ENCODE measurements at places on chromosomes 2 and 18.

DNA sequence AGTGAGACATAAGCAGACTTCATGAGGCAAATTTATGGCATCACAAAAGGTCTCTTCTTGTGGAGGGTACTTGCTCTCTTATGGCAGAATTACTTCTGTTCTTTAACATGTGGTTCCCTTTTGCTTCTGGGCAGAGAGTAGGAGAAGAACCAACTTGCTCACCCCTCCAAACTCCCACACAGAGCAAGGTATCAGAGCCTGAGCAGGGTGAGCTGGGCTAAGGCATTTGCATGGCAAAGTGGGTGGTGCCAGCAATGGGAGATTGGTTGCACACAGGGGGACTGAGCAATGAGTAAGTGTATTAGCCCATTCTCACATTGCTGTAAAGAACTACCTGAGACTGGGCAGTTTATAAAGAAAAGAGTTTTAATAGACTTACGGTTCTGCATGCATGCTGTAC, 64.2 kb upstream of the ITGB6 start:
- no peak for DNase-seq

DNA sequence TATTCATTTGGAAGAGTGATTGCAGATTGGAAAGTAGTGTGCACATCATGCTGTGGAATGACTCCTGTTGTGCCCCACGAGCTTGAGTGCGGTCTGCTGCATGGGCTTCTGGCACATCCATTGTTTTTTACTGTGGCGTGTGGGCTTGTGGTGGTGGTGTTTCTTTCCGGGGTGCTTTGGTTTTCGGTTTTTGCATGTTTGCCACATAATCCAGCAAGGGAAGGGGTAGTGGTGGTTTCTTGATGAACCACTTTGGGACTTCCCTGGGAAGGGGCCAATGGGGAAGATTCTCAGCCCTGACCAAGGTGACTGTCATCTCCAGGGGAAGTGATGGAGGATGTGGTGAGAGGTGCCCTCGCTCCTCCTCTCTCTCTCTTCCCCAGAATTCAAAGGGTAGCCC, 57.0 kb downstream of the COA5 start:
- DNase-seq, result no peak

GRCh38 chr2:173961346-173961705, 3.8 kb downstream of the SP3 start:
- no peak for DNase-seq

- no peak for DNase-seq
These were observed 42.0 kb downstream of the ZFP36L2 start for GRCh38 chr2:43184339-43184895.

- no peak for DNase-seq
These were observed 58.1 kb downstream of the IL1R2 start for GRCh38 chr2:102049756-102050443.

DNA sequence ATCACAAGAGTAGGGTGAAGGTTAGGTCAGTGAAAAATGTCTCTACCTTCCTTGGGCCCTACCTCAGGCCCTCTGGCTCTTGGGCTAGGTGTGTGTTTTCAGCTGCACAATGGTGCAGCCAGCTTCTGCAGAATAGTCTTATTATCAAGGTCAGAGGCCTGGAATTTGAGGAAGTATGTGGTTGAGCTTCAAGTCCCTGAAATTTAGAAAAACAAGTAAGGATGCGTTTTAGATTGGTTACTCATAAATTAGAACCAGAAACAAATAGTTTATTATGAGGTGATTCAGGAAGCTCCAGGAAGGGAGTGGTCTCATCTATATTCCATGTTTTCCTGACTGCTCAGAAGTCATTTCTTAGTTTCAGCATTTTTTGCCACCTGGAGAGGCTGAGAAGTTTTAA, 204.2 kb upstream of the CELF4 start:
- DNase-seq, result no peak

- DNase-seq, result no peak
These were observed 74.8 kb downstream of the MAP2 start for GRCh38 chr2:209498614-209499013.

Measured in substantia nigra (tissue), 51 donors.